ENCODE measurements at places on chromosomes 12 and 14.

- no peak for DNase-seq
These were observed 122.0 kb upstream of the EGLN3 start for GRCh38 chr14:34072921-34073320.

DNA sequence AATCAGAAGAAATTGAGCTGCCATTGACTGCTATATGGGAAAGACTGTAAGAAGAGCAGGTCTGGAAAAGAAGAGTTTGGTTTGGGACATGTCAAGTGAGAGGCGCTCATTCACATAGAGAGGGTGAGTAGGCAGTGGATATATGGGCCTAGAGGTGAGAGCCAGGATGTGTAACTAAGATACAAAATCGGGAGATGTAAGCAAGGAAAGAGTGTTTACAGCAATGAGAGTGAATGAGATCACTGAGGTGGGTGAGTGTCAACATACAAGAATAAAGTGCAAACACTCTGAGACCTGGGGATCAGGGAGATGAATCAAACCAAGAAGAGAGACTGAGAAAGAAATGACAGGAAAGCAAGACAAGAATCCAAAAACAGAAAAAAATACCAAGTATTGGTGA, 58.0 kb upstream of the RTRAF start:
- no peak for DNase-seq

DNA sequence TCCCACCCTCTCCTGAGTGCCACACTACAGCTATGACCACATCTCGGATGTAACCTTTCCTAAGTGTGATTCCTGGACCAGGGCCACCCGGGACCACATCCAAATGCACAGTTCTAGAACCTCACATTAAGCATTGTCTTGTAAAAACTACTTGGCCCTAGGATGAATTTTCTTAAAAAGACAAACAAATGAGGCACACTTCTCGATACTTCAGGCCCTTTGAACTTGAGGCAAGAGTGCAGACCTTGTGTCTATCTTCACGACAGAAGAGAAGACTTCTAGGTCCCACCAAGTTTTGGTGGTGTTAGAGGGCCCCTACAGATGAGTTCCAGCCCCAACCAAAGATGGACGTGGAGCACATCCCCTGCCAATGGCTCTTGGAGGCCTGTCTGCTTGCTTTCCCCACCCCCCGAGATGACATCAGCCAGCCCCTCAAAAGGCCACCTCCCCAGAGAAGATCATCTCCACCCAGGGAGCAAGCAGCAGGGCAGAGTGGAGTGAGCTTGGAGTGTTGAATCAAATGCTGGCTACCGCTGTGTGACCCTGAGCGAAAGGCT, 9.3 kb downstream of the ISCU start:
- no peak for DNase-seq

GRCh38 chr12:4794491-4794890, 74.3 kb downstream of the GALNT8 start:
- no peak for DNase-seq

- DNase-seq: no peak
These were observed 272.7 kb downstream of the CACNA1C start for GRCh38 chr12:2325519-2325918.

Data from cerebellum (tissue), 4 donors.